ENCODE measurements at places on chromosomes 2 and 18.

- peak overlapping the region; percentile 100 for H3K27ac ChIP-seq
- DNase-seq: peak; percentile 67
- H3K4me1 ChIP-seq: peaks cover 55% of the 10 kb centered on the region
- no peaks in the 10 kb centered on the region for H3K27me3 ChIP-seq
- H3K36me3 ChIP-seq: peaks cover 21% of the 10 kb centered on the region
- H3K4me3 ChIP-seq: peak overlapping the region; percentile 24
Measured at GRCh38 chr2:43219383-43220228, 6.8 kb downstream of the ZFP36L2 start.

- no peaks in the 10 kb centered on the region for H3K27me3 ChIP-seq
- H3K36me3 ChIP-seq: no peaks in the 10 kb centered on the region
- DNase-seq: no peak
- no peak overlapping the region for H3K27ac ChIP-seq
- peaks cover 10% of the 10 kb centered on the region for H3K4me1 ChIP-seq
Measured at GRCh38 chr2:161238265-161238559, 70.0 kb upstream of the PSMD14 start.

- H3K36me3 ChIP-seq: no peaks in the 10 kb centered on the region
- H3K27ac ChIP-seq: peak overlapping the region; percentile 97
- peak overlapping the region; percentile 90 for H3K4me3 ChIP-seq
- no peaks in the 10 kb centered on the region for H3K27me3 ChIP-seq
- no peak for DNase-seq
Measured at GRCh38 chr2:218569661-218570500, 1.2 kb downstream of the CNOT9 start.

- DNase-seq: no peak
- H3K27ac ChIP-seq: no peak overlapping the region
- no peaks in the 10 kb centered on the region for H3K36me3 ChIP-seq
- no peak overlapping the region for H3K4me3 ChIP-seq
- no peaks in the 10 kb centered on the region for H3K4me1 ChIP-seq
- H3K27me3 ChIP-seq: no peaks in the 10 kb centered on the region
Measured at GRCh38 chr2:126978333-126978732, 79.6 kb downstream of the TEX51 start.

DNA sequence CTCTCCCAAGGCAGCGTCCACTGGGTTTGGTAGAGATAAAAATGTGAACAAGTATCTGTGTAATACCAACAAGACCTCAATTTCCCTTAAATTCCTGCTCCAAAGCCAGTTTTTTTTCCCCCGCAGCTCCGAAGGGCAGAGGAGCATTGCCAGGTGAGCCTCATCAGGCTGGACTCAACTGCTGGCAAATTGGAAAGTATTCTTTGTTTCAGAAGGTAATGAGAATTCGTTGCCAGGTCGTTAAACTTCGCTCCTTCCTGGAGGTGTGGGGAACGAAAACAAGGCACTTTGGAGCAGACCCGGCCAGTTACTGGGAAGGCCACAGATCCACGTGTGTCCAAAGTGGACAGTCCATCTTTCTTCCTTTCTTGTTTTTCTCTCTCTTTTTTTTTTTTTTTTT is 30.4 kb upstream of the ASB18 start:
- no peak for DNase-seq
- no peaks in the 10 kb centered on the region for H3K36me3 ChIP-seq
- no peak overlapping the region for H3K27ac ChIP-seq
- no peak overlapping the region for H3K4me3 ChIP-seq
- no peaks in the 10 kb centered on the region for H3K4me1 ChIP-seq

DNA sequence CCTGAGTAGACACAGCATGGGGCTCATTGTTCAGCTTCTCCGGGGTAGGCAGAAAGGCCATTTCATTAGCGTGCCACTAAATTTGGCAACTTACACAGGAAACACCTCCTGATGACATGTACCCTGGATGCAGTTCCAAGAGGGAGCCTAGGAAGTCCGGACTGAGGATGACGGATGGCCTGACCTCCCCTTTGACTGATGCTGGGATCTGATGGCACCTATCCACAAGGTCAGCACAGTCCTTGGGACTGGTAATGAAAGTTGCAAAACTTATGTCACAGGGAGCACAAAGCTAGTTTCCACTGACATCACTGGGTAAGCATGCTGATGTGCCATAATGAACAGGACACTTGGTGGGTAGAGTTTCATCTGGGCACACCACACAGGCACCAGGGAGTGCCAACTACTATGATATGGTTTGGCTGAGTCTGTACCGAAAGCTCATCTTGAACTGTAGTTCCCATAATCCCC is 126.7 kb upstream of the ARL4C start:
- no peak for DNase-seq
- no peaks in the 10 kb centered on the region for H3K4me1 ChIP-seq
- H3K27me3 ChIP-seq: no peaks in the 10 kb centered on the region
- no peak overlapping the region for H3K4me3 ChIP-seq
- H3K36me3 ChIP-seq: no peaks in the 10 kb centered on the region
- H3K27ac ChIP-seq: no peak overlapping the region

DNA sequence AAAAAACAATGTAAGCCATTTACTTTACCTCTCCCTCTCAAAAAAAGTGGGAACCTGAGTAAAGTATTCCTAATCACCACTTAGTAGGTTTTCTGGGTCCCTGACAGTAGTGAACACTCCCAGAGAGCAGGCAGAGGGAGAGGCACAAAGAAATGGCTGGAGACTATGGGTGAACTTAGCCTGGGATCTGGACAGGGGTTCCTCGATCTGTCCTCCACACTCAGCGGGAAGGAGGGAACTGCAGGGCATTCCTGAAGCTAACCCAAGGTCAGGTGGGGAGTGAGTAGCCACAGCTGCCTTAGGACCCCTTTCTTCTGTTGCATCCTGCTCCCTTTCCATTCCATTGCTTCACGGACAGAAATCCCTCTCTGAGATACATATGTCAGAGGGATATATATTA is 155.3 kb downstream of the TPGS2 start:
- H3K4me1 ChIP-seq: no peaks in the 10 kb centered on the region
- no peaks in the 10 kb centered on the region for H3K36me3 ChIP-seq
- no peak overlapping the region for H3K27ac ChIP-seq

DNA sequence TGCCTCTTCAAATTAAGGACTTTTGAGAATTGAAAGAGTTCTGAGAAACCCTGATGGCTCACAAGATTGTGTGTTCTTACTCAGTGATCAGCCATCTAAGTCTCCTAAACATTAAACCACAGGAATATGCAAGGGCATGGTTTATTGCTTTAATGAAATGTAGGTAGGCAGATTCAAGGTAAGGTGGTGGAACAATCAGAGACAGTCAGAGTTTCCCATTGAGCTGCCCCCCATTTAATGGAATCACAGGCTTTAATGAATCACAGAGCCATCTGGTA is 107.8 kb upstream of the LRATD1 start:
- DNase-seq: no peak
- H3K4me3 ChIP-seq: no peak overlapping the region
- no peaks in the 10 kb centered on the region for H3K27me3 ChIP-seq
- H3K27ac ChIP-seq: no peak overlapping the region

- H3K4me3 ChIP-seq: no peak overlapping the region
- H3K27me3 ChIP-seq: no peaks in the 10 kb centered on the region
- no peaks in the 10 kb centered on the region for H3K4me1 ChIP-seq
- no peak for DNase-seq
Measured at GRCh38 chr18:45081566-45082181, 401.0 kb downstream of the SETBP1 start.

GRCh38 chr2:110874453-110875383 is 142.3 kb downstream of the ACOXL start:
- H3K27ac ChIP-seq: no peak overlapping the region
- H3K4me1 ChIP-seq: no peaks in the 10 kb centered on the region
- no peaks in the 10 kb centered on the region for H3K36me3 ChIP-seq
- no peaks in the 10 kb centered on the region for H3K27me3 ChIP-seq
- H3K4me3 ChIP-seq: no peak overlapping the region

DNA sequence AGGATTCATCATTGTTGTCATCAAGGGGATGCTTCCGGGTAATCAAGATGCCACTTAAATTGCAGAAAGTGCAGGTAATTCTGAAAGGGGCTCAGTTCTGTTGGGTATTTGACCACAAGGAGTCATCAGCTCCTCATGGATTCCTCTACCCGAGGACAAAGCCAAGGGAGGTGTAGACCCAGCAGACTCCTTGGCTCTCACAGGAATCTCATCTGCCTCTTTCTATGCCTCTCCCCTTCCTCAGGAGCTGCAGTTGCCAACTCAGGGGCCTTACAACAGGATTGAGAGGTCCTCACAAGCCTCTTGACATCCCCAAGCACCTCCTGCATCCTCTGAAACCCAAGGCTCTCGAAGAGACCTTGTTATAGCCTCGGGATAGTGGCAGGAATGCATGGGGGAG is 44.0 kb downstream of the ITGB6 start:
- no peak overlapping the region for H3K4me3 ChIP-seq
- no peaks in the 10 kb centered on the region for H3K4me1 ChIP-seq
- no peak for DNase-seq
- no peaks in the 10 kb centered on the region for H3K27me3 ChIP-seq

- no peaks in the 10 kb centered on the region for H3K27me3 ChIP-seq
- no peaks in the 10 kb centered on the region for H3K4me1 ChIP-seq
- no peaks in the 10 kb centered on the region for H3K36me3 ChIP-seq
- no peak for DNase-seq
- H3K27ac ChIP-seq: no peak overlapping the region
Measured at GRCh38 chr18:11379660-11380059, 229.7 kb upstream of the SLC35G4 start.

- DNase-seq: peak; percentile 92
- H3K36me3 ChIP-seq: no peaks in the 10 kb centered on the region
- H3K27me3 ChIP-seq: no peaks in the 10 kb centered on the region
- no peak overlapping the region for H3K4me3 ChIP-seq
- H3K4me1 ChIP-seq: peaks cover 18% of the 10 kb centered on the region
- peak overlapping the region; percentile 77 for H3K27ac ChIP-seq
Measured at GRCh38 chr2:150911766-150912280, 349.8 kb downstream of the RBM43 start.

- H3K4me1 ChIP-seq: no peaks in the 10 kb centered on the region
- no peak overlapping the region for H3K4me3 ChIP-seq
- DNase-seq: no peak
- no peaks in the 10 kb centered on the region for H3K27me3 ChIP-seq
Measured at GRCh38 chr18:50456285-50456684, 81.4 kb downstream of the SKA1 start.

GRCh38 chr2:230712443-230713330 is at the start of gene CAB39:
Gene CAB39, plus strand, starts transcription at chr2:230712842. Its CDS starts 47,160 bp downstream, at chr2:230760002.
- peaks cover 15% of the 10 kb centered on the region for H3K4me1 ChIP-seq
- H3K36me3 ChIP-seq: no peaks in the 10 kb centered on the region
- peak; percentile 65 for DNase-seq
- peak within 1 kb of the TSS; percentile 86 for H3K4me3 ChIP-seq

DNA sequence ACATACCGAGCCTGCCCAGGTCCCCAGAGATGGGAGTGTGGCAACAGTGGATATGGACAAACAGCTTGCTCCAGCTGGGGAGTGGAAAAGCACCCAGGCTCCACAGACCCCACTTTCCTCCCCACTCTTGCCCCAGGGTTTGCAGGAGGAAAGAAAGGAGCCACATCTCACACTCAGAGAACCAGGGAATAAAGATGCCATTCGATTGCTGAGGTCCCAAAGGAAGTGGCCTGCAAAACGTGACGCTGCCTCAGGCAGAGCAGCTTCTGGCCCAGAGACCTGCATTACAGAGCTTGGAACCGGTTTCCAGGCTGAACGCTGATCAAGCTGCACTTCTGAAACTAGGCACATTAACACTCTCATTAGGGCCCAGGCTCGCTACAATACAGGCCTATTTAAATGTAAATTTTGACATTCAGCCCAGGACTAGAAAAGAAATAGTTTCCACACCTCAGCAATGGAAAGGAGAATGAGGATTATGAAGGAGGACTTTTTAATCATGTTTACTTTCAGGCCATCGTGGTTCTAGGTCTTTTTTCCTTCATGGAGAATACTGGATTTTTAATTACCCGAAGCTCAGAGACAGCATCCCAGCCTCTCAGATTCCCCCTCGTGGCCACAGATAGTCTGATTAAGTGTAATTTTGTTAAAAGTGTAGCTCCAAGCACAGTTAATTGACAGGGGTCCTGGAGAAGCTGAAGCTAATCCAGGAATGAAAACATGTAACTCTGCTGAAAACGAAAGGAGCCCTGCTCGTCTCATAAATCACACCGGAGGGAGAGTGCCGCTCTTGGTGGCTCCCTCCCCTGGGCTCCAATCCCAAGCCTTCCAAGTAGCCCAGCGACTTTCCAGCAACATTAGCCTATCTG is 221.3 kb upstream of the RAB6C start:
- H3K27ac ChIP-seq: no peak overlapping the region
- H3K4me1 ChIP-seq: no peaks in the 10 kb centered on the region
- no peaks in the 10 kb centered on the region for H3K27me3 ChIP-seq
- DNase-seq: no peak
- no peaks in the 10 kb centered on the region for H3K36me3 ChIP-seq
- no peak overlapping the region for H3K4me3 ChIP-seq

DNA sequence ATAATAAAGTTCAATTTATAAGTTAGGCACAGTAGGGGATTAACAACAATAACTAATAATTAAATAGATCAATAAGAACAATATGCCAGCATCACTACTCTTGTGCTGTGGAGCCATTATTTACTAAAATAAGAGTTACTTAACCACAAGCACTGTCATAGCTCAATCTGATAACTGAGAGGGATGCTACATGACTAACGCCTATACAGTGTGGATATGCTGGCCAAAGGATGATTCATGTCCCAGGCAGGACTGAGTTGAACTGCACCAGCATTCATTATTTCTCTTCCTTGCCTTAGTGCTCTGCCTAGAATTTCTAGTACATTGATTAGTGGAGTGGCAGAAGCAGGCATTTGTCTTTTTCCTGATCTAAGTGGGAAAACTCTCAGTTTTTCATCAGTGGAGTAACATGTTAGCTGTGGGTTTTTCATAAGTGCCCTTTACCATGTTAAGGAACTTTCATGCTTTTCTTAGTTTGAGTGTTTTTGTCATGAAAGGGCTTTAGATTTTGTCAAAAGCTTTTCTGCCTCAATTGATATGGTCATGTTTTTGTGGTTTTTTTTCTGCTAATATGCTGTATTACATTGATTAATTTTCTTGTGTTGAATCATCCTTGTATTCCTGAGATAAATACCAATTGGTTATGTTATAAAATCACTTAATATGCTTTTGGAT is 21.7 kb downstream of the KIAA1328 start:
- no peaks in the 10 kb centered on the region for H3K27me3 ChIP-seq
- no peak for DNase-seq
- peaks cover 34% of the 10 kb centered on the region for H3K36me3 ChIP-seq
- H3K27ac ChIP-seq: no peak overlapping the region
- no peak overlapping the region for H3K4me3 ChIP-seq

DNA sequence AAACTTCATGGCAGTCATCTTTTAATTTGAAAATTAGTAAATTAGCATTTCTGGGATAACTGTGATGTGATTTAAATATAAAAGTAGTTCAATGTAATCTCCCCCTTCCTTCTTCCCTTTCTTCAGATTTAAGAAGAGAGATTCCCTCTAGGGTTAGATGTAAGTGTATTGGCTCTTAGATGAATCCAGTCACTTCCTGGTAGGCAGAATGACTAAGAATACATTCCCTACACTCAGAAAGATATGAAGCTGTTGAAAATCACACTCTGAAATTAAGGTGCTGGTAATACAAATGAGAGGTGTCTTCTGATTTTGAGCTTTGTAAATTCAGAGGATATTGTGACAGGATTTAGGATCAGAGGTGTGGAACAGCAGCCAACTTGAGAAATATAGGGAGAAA is 71.6 kb downstream of the TDRD15 start:
- H3K36me3 ChIP-seq: no peaks in the 10 kb centered on the region
- peaks cover 6% of the 10 kb centered on the region for H3K4me1 ChIP-seq
- no peak for DNase-seq
- no peak overlapping the region for H3K4me3 ChIP-seq
- no peak overlapping the region for H3K27ac ChIP-seq

GRCh38 chr2:182915369-182916326 is 49.2 kb upstream of the FRZB start:
- DNase-seq: no peak
- no peaks in the 10 kb centered on the region for H3K27me3 ChIP-seq
- H3K36me3 ChIP-seq: no peaks in the 10 kb centered on the region
- no peak overlapping the region for H3K27ac ChIP-seq

All from tibial nerve (tissue), 4 donors.